ENCODE measurements at places on chromosomes 12 and 14.

GRCh38 chr14:105294142-105294597 is 6.6 kb downstream of the BRF1 start:
- DNase-seq = peak; percentile 43

DNA sequence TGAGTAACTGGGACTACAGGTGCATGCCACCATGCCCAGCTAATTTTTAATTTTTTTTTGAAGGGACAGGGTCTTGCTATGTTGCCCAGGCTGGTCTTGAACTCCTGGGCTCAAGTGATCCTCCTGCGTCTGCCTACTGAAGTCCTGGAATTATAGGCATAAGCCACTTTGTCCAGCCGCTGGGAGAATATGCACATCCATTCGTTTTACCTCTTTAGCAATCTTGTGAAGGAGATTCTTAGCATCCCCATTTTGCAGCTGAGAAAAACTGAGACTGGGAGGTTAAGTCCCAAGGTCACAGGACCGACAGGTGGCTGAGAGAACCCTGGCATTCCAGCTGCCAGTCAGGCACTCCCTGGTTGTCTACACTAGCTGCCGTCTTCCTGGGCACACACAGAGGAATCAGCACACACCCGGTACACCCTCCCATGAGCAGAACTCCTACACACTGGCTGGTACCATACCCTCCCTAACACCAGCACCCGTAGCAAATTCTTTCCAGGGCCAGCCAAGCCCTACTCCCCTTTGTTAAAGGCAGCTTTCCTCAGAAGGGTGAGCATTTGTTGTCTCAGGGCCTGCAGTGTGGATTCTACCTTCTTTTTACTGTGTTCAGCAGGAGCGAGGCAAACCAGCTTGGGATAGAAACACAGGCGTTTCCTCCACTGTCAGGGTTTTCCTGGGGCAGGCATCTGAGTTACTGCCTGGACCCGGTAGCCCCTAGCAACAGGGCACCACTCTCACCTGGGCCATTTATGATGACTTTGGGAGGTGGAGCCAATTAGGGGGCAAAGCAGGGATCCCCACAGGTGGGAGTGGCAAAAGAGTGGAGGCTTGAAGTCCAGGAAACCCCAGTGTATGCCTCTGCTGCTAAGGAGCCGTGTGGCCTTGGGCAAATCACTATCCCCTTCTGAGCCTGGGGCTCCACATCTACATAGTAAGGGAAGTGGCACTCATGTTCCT is 70.2 kb downstream of the IRF2BPL start:
- DNase-seq = no peak

DNA sequence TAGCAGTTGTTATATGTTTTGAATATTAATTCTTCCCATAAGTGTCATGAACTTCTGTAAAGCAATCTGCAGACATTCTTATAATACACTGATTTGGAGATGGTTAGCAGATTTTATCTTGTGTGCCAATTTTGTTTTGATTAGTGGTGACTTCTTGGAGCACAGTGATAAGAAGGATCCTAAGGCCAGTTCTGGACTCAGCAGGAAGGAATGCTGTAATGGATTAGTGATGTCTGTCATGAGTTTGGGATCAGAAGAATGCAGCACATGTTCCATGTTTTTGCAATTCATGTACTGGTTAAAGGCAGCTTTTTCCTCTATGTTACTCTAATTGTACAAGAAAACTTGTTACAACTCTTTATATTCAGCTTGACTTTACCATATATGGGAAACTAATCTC is 91.5 kb downstream of the UNC79 start:
- no peak for DNase-seq

GRCh38 chr14:54570631-54571415 is 3.9 kb downstream of the SAMD4A start:
- no peak for DNase-seq

- no peak for DNase-seq
These were observed 134.4 kb downstream of the BCAT1 start for GRCh38 chr12:24814379-24815113.

DNA sequence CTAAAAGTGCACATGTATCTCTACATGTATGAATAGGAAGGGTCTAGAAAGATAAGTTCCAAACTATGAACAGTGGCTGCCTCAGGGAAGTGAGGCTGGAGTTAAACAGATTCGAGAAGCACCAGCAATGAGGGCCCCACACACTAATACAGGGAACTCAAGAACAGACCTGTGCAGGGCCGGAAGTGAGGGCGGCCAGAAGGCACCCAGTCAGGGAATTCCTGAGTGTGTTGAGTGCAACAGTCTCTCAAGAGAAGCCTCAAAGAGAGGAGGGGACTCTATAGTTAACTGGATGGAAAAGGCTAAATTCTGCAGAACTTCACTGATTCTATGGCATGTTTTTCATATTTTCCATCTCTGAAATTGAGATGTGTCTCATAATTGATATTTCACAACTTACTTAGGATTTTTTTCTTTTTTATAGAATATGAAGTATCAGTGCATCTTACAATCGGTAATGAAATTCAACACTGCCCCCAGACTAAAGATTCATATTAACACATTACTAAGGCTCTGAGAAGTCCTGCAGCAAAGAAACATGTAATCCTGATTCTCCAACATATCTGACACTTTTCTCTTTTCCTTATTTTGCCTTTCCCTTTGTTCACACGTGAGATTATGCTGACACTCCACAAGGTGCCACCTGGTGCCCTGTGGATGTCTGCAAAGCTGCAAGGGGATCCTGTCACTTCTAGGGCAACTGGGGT is 61.3 kb downstream of the CHGA start:
- no peak for DNase-seq

GRCh38 chr14:105476831-105477659 is 2.4 kb downstream of the CRIP2 start:
- DNase-seq = no peak

DNA sequence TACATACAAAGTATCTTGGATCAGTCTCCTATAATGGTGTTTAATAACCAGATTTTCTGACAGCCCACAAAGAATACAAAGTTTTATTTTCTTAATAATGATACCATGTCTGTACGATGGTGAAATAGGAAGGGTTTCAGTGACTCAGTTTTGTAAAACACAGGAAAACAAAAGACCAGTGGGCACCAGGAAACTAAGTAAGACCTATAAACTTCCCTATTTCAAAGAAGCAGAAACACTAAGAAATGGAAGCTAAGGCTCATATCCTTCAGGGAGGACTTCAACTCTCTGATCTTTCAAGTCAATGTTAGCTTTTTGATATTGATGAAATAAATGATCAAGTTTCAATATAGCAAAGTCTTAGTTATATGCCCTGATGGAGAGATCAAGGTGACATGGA is 196.0 kb downstream of the DUSP6 start:
- no peak for DNase-seq

GRCh38 chr12:68813242-68813593 is 5.2 kb downstream of the MDM2 start:
- DNase-seq = no peak

GRCh38 chr14:31159682-31160296 is 47.8 kb downstream of the HECTD1 start:
- DNase-seq = no peak

GRCh38 chr12:2498964-2499500 is 295.7 kb upstream of the FKBP4 start:
- DNase-seq = no peak

GRCh38 chr12:20404576-20405346 is 36.4 kb downstream of the PDE3A start:
- no peak for DNase-seq

DNA sequence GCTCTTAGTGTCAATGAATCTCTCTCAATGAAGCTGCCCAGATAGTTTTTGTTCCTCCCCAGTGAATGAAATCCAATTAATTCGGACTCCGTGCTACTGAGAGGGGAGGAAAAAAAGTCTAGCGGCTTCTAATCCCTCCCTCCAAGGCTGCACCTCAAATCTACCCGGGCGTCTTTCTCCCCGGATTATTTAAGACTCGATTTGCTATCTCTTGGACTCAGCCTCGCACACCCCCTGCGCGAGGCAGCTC is 134 bp downstream of the DUSP6 start:
- no peak for DNase-seq

DNA sequence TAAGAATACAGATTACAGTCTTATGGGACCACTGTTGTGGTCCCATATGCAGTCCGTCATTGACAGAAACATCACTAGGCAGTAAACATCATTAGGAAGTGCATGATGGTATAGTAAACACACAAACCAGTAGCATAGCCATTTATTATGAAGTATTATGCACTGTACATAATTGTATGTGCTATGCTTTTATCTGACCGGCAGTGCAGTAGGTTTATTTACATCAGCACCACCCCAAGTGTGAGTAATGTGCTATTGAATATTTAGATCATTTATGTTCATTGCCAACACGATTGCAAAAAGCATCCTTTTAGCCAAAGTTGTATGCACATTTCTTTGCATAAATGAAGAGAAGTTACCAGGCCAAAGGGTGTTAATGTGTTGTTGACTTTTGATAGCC is 531.6 kb upstream of the TBX3 start:
- DNase-seq = no peak

GRCh38 chr12:132236129-132236929 is 92.1 kb downstream of the NOC4L start:
- no peak for DNase-seq

DNA sequence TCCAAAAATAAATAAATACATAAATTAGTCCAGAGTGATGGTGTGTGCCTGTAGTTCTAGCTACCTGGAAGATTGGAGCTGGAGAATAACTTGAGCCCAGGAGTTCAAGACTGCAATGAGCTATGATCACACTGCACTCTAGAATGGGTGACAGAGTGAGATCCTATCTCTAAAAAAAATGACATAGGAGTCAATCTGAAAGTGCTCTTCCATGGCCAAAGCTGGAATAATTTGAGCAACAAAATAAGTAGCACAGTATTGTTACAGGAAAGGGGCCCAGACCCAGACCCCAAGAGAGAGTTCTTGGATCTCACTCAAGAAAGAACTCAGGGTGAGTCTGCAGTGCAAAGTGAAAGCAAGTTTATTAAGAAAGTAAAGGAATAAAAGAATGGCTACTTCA is 24.9 kb upstream of the SLC7A8 start:
- DNase-seq = no peak

GRCh38 chr12:124006085-124006845 is 33.2 kb downstream of the ZNF664 start:
- DNase-seq = no peak

GRCh38 chr14:38592764-38593442 is 337.0 kb upstream of the CLEC14A start:
- no peak for DNase-seq

All from activated gamma-delta T cell (primary cell).